ENCODE measurements at places on chromosomes 13 and 19.

DNA sequence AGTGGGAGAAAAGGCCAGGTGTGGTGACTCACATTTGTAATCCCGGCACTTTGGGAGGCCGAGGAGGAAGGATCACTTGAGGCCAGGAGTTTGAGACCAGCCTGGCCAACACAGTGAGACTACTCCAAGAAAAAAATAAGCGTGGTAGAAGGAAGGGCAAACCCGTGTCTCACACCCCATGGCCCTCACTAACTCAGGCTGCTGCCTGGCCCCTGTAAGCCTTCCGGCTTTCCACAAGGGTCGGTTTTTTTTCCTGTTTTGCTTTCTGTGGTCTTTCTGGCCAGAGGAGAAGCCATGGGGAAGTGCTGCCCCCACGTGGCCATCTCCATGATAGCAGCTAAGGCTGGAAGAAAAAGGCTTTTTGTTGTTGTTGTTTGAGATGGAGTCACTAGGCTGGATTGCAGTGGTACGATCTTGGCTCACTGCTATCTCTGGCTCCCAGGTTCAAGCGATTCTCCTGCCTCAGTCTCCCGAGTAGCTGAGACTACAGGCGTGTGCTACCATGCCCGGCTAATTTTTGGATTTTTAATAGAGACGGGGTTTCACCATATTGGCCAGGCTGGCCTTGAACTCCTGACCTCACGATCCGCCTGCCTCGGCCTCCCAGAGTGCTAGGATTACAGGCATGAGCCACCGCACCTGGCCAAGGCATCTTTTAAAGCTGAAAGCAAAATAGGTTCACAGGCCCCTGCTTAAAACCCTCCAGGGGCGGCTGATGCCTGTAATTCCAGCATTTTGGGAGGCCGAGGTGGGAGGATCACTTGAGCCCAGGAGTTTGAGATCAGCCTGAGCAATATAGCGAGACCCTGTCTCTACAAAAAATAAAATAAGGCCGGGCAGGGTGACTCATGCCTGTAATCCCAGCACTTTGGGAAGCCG, 7.5 kb upstream of the ARHGEF18 start:
- DNase-seq, result peak; percentile 89

DNA sequence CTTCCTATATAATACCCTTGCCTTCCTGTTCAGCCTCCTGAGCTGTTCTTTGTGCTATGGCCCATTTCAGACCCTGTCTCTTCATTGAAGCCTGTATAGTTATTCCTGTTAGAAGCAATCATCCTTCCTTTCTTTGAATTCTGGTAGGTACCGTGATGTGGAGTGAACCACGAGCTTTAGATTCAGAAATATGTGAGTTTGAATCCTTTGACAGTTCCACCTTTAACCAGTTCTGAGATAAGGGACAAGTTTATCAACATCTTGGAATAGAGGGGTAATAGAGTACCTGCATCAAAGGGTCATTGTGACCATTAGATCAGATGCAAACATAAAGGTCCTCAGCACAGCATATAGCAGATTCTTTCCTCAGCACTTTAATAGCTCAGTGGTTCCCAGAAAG, 12.3 kb upstream of the CXCL17 start:
- no peak for DNase-seq

- no peak for DNase-seq
Observed at GRCh38 chr13:29454931-29455481, 140.5 kb downstream of the SLC7A1 start.

DNA sequence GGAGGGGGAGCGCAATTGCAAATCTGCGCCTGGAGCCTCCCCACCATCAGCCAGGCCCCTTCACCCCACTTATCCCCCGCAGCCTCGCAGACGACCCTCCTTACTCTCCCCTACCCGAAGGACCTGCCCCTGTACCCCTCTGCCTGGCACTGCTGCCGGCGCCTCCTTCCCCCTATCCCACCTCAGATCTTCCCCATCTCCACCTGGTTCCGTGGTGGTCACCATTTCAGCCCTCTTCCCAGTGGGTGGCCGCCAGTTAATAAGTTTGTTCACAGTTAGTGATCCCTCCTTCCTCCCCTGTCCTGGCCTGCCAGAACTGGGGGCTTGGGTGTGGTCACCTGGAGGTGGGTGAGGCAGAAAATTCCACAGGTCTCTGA, 397 bp downstream of the SLC44A2 start:
- DNase-seq, result no peak

GRCh38 chr19:16654140-16654539, 5.8 kb downstream of the SMIM7 start:
- DNase-seq, result no peak

DNA sequence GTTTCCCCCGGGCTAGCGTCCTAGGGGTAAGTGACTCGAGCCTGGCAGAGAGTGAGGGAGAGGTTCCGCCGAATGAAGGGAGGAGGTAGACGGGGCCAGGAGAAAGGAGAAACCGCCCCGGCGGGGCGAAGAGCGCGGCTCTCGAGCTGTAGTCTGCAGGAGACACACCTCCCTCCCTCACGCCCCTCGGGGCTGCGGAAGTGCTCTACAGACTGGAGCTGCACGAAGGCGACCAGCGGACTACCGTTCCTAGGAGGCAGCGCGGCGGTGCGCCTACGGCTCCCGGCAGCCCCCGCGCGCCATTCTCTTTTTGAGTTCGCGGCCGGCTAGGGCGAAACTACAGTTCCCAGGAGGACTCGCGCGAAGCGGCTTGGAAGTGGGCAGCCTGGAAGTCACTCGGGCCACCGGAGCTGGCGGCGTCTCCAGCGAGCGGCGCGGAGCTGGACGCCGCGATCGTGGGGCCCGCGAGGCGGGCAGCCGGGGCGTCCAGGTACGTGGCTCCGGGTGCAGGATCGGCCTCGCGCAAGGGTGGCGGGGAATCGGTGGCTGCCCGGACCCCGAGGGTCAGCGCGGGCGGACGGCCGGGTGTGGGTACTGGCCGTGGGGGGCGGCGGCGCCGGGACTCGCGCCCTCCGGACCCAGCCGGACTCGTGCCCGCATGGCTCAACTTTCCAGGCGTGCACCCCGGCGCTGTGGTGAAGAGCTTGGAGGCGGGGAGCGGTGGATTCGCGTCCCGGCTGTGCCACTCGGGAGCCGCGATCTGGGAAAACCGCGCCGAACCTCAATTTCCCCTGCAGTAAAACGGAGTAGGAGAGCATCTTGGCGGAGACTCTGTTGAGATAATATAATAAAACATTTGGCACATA, at the start of gene SIPA1L3:
TSS of gene SIPA1L3 (plus strand) at position 340 of the 866 bp plus-strand sequence. CDS start 174,358 bp downstream, outside the sequence.
- peak; percentile 92 for DNase-seq

DNA sequence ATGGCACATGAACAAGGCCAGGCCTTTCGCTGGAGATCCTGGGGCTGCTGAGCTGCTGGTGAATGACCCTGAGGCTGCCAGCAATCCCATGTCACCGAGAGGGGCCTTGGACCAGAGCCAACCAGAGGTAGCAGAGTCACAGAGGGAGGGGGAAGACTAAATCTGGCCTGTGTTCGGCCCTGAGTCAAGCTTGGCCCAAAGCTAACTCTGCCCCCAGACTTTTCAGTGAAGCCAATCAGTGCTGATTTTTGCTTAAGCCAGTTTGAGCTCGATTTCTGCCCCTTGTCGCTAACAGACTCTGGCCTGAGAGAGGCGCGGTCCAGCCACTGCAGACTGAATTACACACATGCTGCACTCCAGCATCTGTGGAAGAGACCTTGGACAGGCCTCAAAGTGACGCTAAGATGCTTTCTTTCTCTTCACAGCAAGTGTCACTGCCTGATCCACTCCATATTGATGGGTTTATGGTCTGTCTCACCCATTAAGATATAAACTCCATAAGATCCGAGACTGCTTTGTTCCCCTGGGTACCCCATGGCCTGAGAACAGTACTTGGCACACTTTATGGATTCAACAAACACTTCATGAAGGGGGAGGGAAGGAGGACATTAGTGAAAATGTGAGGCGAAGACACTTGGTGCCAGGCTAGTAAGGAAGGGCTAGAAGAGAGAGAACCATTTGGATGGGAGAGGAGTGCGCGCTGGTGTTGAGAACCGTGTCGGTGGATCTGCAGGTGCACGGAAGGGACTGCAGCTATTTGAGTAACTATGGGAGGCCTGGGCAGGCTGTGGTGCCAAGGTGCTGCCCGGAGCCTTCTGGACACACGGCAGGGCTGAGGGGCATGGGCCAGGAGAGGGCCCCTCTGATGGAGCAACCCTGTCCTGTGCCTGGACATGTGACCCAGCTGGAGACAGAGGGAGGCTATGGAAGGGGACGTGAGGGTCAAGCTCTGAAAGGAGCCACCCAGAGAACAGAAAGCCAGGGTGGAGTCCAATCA, 17.6 kb downstream of the RANBP3 start:
- no peak for DNase-seq

- no peak for DNase-seq
Observed at GRCh38 chr19:46144756-46145155, 3.3 kb upstream of the IGFL2 start.

GRCh38 chr13:97198753-97199152, 23.4 kb upstream of the MBNL2 start:
- DNase-seq, result no peak

DNA sequence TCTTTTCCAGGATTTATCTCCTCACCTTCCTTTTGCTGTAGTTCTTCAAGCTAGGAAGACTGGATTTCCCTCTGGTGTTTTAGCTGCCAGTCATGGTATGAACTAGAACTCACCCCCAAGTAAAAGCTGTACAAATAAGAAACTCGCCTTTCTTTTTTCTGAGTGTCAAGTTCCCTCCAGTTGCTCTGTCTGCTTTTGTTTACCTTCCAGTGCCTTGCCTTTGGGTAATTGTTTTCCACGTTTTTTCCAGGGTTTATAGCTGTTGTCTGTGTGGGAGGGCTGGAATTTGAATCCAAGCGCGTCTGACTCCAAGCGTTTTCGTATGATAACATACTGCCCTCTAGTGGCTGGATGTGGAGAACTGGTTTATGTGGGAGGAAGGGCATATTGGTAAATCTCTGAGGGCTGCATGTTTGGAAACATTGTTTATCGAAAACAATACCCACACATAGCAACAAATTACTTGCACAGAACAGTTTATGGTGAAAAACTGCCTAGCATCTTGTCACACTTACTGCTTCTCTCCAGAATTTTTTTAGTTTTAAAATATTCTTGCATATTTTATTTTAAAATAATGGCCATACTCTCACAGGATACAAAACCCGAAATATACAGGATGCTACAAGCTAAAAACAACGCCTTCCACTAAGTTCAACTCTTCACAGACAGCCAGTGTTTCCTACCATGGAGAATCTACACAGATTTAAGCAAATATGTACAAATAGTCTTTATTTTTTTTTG, 19.2 kb downstream of the RCN3 start:
- DNase-seq, result peak; percentile 86

DNA sequence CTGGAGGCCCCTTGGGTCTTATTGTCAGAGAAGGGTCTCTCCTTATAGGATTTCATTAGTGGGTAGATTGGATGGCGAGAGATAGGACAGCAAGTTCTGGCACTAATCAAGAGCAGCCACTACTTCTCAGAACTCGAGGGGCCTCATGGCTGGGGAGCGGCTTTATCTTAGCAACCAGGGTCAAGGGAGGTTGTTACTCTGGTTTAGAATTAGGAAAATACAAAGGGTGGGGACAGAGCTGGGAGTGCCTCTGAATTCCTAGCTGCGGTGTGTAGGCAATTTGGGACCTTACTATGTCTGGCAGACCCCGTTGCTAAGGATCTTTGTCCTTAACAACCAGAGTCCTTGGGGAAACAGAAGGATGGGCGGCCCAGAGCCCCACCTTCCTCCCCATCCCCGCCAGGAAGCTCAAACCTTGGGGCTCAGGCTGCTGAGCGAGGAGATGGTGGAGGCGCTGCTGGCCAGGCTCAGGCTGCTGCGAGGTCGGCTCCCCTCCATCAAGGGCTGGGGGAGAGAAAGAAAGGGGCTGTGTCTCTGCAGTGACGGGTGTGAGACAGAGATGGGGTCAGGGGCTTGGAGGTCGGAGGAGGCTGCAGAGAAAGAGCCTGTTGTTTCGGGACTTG, 1.2 kb downstream of the PLEKHA4 start:
- no peak for DNase-seq

DNA sequence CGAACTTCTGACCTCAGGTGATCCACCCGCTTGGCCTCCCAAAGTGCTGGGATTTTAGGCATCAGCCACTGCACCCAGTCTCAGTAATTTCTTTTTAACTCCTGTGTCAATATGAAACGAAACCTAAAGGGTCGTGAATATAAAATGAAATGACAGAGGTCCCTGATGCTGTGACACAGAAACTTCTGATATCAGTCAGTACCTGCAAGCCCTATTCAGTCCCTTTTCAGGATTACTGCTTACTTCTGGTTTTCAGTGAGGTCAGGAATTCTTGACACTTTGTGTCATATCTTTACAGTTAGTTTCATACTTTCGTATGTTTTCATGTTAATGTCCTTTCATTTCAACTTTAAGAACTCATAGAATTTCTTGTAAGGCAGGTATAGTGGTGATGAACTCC, 58.7 kb downstream of the RNF17 start:
- no peak for DNase-seq

GRCh38 chr13:97573011-97573410, 139.0 kb downstream of the RAP2A start:
- no peak for DNase-seq

DNA sequence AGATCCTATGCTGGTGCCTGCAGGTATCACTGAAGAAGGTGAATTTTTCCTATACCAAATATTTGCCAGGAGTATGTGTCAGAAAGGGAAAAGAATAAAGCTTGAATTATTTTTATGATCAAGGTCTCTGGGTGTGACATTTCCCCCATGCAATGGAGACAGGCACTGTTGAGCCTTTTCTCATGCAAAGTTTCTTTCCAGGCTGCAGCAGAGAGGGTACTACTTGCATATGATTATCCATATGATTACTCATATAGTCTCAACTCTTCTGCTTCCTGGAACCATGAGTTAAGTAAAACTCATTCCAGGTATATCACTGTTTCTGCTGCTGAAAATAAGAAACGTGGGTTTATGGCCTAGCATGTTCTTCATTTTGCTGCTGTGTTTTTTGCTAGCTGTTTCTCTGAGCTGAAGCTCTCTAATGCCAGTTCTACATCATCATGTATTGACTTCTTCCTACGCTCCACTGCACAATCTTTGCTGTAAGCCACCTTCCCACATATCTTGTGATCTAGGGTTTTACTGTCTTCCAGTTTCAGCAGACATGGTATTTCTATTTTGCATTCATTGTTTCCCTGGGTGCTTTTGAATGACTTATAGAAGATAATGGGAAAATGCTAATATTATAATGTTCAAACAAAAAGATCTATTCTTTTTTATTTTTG, 278.7 kb upstream of the GPC6 start:
- DNase-seq, result no peak

DNA sequence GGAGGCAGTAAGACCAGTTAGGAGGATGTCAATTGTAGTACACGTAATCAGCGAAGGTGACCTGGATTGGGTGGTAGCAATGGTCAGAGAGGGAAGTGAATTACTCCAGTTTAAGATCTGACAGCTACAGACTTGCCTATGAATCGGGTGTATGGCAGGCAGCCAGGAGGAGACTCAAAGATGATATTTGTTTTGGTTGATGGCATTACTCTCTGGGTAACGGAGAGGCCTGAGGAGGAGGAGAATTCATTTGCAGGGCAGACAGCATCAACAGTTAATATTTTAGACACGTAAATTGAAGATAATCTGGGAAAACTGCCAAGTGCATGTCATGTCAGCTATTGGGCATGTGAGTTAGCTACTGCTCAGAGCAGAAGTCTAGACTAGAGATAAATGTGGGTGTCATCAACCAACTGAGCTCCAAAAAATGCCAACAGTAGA, 109.2 kb downstream of the SGCG start:
- no peak for DNase-seq

- no peak for DNase-seq
Observed at GRCh38 chr19:54281007-54281728, at the start of gene LILRB2. Gene LILRB2 (minus strand): TSS chr19:54281110. CDS start chr19:54280496, 614 bp downstream.

- DNase-seq, result no peak
Observed at GRCh38 chr19:55525289-55526101, 11.4 kb downstream of the SBK2 start.

- DNase-seq, result no peak
Observed at GRCh38 chr19:8161135-8161646, 11.8 kb upstream of the FBN3 start.

GRCh38 chr19:42121656-42122069, 10.6 kb downstream of the POU2F2 start:
- peak; percentile 88 for DNase-seq

All from CD4-positive, alpha-beta T cell treated with Interleukin-17A for 1 hour (primary cell).